ENCODE measurements at places on chromosomes 13 and 19. TPM values are rescaled to one million over a fixed set of nuclear protein-coding genes. Genes with fewer than 3 reads are reported as not detected.

- ATAC-seq = no peak
These were observed 2.4 kb upstream of the CTXN1 start for GRCh38 chr19:7928334-7928706.

DNA sequence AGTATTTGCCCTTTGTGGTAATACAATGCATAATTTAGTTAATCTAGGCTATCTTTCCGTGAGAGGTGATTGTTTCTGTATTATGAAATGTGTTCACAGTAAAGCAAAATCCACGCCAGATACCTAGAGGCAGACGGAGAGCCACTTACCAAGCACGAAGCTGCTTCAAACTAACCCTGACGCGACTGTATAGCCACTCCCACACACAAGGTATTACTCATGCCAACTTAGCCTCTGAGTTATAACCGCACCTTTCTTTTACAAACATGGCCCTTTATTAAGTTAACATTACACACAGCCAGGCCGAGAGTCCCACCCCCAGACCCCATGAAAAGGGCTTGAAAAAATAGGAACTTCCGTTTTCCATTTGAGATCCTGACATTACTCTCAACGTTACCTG, 185.7 kb downstream of the ABCC4 start:
- no peak for ATAC-seq

DNA sequence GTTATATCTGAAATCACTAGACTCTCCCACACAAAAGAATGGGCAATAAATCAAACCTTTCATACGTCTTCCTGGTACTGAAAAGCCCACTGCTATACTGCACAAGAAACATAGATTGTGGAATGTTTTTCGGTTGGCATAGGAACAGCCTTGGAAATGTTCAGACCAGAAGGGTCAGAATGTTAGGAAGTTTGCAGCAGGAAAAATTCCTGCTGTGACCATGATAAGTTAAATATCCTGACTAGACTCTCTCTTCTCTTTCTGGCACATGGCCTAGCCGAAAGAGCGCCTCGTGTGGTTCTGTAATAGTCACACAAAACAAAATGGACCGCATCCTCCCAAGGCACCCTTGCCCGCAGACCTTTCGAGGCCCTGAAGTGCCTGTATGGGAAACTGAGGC, 427.2 kb downstream of the COG6 start:
- ATAC-seq = no peak

DNA sequence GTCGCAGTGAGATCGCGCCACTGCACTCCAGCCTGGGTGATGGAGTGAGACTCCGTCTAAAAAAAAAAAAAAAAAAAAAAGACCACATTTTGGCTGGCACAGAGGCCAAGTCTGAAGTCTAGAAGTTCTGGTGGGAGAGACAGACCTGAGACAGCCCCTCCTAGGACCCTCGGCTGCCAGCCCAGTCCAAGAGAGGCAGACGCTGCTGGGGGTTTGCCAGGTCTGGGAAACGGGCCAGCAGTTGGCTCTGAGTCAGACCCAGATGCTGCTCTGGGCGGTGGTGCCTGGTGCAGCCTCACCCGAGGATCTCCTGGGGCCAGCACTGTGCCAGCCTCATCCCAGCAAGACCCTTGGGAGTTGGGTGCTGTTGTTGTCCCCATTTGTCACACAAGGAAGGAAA, 5.8 kb downstream of the FCHO1 start:
- no peak for ATAC-seq

GRCh38 chr13:57437587-57437986, 194.0 kb upstream of the PCDH17 start:
- ATAC-seq = no peak

- no peak for ATAC-seq
These were observed 25.0 kb downstream of the KBTBD6 start for GRCh38 chr13:41107584-41108014.

- no peak for ATAC-seq
These were observed 2.1 kb downstream of the ARID3A start for GRCh38 chr19:927780-928401.

DNA sequence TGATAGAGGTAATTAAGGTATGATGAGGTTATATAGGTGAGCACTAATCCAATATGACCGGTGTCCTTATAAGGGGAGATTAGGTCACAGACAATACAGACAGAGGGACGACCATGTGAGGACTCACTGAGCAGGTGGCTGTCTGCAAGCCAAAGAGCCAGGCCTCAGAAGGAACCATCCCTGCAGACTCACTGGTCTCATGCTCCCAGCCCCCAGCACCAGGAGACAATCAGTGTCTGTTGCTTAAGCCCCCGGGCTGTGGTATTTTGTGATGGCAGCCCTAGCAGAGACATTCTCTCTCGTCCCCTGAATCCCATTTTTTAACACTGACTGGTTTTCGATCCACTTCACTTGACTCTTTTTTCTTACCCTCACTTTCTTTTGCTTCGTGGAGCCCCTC, 51.9 kb upstream of the PABPC3 start:
- ATAC-seq = no peak

DNA sequence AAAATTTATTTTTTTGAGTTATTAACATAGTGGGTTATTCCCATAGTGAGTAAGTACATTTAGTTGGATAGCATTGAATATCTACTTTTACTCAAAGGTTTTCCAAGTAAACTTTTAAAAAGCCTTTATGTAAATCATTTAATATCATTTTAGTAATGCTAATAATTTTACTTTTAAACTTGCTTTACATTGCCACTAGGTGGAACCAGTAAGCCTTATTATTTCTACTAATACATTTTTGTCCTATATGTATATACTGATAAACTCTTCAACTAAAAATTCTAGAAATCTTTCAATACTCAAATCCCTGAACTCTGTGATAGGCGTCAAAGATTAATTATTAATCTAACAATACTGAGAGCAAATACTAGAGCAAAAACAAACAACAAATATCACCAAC, 1709.2 kb upstream of the PCDH20 start:
- ATAC-seq = no peak

- ATAC-seq = no peak
These were observed 9.1 kb upstream of the EPHX3 start for GRCh38 chr19:15241259-15241910.

- no peak for ATAC-seq
These were observed 3.9 kb upstream of the GSK3A start for GRCh38 chr19:42246143-42246921.

- ATAC-seq = peak; percentile 94
These were observed 14.0 kb upstream of the GJA3 start for GRCh38 chr13:20174656-20175405.

- ATAC-seq = no peak
These were observed 59.5 kb downstream of the KCNC3 start for GRCh38 chr19:50269653-50270052.

DNA sequence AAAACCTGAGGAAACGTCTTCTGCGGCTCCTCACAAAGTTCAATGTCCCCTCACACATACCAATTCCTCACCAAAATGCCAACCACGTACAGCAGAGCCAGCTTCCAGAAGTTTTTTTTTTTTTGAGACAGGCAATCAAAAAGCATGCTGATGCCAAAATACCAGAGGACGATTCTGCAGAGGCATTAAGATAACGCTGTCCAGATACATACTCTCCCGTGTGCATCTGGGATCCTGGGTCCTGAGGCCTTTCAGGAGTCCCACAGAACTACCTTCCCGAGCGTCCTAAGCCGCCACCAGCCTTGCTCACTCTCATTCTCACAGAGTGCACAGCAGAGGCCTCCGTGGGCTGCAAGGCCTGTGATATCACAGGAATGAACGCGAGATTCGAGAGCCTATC, 5.0 kb downstream of the DCUN1D2 start:
- ATAC-seq = no peak

- no peak for ATAC-seq
These were observed 1219.1 kb downstream of the UQCRFS1 start for GRCh38 chr19:27993619-27994570.

- ATAC-seq = no peak
These were observed 37.8 kb upstream of the GAS6 start for GRCh38 chr13:113901642-113902041.

GRCh38 chr13:56198350-56198749, 942.4 kb upstream of the PRR20A start:
- no peak for ATAC-seq

- ATAC-seq = no peak
These were observed 365.4 kb downstream of the NDFIP2 start for GRCh38 chr13:79846386-79846785.

DNA sequence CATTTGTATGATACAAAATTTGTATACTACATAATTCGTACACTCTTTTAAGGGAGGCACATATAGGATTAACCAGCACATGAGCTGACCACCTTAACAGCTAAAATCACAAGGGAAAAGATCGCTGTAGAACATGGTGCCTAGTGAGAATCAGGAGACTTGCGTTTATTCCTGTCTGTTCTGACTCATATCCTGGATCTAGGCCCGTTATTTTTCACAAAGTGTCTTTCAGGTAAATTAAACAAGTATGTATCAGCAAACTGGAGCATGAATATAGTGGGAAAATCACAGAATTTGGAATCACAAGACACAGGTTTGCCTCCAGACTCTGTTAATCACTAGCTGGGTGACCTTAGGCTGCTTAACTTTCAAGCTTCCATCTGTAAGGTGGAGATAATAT, 47.5 kb upstream of the ESD start:
- ATAC-seq = no peak

GRCh38 chr13:112954488-112955270, 14.3 kb upstream of the MCF2L start:
- no peak for ATAC-seq

- no peak for ATAC-seq
These were observed 754.0 kb downstream of the DIAPH3 start for GRCh38 chr13:59409634-59410200.

- peak; percentile 93 for ATAC-seq
These were observed 84.3 kb downstream of the IER2 start for GRCh38 chr19:13234518-13234917.

DNA sequence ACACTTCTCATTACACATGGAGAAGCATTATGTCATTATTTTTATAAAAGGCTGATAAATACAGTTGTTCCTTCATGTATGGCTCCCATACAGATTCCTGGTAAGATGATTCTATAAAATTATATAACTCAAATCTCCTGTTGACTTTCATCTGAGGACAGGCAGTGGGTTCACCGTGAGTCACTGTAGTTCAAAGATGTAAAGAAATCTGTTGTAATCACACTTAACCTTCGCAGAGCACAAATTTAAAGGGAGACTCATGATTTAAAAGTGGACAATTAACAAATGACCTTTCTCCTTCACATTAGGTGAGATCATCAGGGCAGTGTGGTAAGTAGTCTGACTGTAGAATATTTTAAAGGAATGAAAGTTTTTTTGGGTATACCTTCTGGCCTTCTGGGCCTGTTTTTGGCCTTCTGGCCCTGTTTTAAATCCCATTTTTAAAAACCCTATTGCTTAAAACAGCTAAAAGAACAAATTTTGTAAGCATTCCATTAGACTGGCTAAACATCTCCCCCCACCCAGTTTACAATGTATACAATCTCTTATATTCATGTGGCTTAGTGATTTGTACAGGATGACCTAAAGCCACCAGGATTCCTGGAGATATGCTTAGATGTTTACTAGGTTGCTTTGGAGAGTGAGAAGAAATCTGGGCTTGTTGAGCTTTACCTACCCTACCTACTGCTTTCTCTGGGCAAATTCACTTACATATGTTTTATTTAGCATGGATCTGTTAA, 171.2 kb downstream of the ITGBL1 start:
- no peak for ATAC-seq

DNA sequence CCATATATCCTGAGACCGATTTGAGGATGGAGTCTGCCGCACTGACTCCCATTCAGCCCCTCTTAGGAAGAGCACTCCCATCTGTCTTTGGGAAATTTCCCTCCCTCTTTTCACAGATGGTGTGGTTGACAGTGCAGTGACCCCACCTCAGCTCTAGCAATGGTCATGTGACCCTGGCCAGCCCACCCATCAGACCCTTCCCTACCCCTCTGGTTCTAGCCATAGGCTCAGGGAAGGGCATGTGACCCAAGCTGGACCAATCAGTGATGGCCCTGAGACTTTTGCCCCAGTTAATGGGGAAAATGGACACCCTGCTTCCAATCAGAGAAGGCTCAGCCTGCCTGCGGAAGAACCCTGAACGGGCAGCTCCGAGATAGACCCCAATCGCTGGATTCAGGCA, 26.3 kb downstream of the IL12RB1 start:
- no peak for ATAC-seq

DNA sequence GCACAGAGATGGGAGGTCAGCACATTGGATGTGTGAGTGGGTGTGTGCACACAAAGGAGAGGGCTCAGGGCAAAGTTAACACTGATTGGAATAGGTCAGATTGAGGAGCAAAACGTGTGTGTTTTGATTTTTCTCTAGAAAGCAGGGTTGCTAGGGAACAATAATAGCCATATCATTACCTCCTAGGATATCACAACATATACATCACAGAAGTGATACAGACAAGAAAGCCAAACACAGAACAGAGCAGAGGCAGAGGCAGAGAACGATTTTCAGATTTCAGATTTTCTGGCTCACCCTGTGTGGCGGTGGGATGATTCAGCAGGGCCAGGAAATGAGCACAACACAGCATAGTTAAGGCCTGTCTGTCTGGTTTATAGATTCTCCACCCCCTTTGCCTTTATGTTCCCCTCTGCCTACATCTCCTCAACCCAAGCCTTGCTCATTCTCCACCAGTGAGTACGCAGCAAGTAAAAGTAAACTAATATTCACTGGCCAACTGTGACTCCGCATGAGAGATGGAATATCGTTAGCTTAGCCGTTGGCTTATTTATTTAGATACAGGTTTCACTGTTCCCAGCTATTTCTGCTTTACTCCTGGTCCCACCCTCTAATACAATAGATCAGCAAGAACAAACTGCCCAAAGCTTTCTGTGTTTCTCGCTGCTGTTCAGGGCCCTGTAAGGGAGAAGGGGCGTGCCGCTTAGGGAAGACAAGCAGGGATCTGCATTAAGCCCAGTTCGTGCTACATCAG, 182.7 kb upstream of the TSC22D1 start:
- peak; percentile 95 for ATAC-seq

GRCh38 chr13:105878119-105878700, 657.3 kb downstream of the EFNB2 start:
- no peak for ATAC-seq

DNA sequence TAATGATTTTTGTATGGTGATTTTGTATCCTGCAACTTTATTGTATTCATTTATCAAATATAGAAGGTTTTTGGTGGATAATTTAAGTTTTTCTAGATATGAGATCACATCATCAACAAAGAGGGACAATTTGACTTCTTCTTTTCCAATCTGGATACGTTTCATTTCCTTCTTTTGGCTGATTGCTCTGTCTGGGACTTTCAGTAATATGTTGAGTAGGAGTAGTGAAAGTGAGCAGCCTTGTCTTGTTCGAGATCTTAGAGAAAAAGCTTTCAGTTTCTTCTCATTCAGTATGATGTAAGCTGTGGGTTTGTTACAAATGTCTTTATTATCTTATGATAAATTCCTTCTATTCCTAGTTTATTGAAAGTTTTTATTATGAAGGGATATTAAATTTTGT, 352.0 kb upstream of the DACH1 start:
- ATAC-seq = no peak

The ZNF578 gene
- total RNA-seq = 0.11 TPM

The SPRED3 gene
- 1.8 TPM for total RNA-seq

The CFAP97D2 gene
- total RNA-seq = not detected

The TMC4 gene
- 1.0 TPM for total RNA-seq

The CEACAM7 gene
- not detected for total RNA-seq

The KLK3 gene
- not detected for total RNA-seq

The CALR3 gene
- not detected for total RNA-seq

The CBY2 gene
- total RNA-seq = not detected

The TUBA3C gene
- not detected for total RNA-seq

The RXFP2 gene
- total RNA-seq = not detected

The PSG2 gene
- not detected for total RNA-seq

The ZNF709 gene
- total RNA-seq = 3.4 TPM

The SLITRK5 gene
- total RNA-seq = not detected

The MEDAG gene
- 0.21 TPM for total RNA-seq

Measured in activated T-helper 17 cell treated with anti-CD3 and anti-CD28 coated beads, Interleukin-2, amount 50 U/mL, for 72 hours (primary cell).